Stimulated activated CD8-positive, alpha-beta memory T cell treated with anti-CD3 and anti-CD28 coated beads, Interleukin-4, amount 100 ng/mL, for 4 hours (primary cell): ENCODE measurements at places on chromosomes 3 and 15.

DNA sequence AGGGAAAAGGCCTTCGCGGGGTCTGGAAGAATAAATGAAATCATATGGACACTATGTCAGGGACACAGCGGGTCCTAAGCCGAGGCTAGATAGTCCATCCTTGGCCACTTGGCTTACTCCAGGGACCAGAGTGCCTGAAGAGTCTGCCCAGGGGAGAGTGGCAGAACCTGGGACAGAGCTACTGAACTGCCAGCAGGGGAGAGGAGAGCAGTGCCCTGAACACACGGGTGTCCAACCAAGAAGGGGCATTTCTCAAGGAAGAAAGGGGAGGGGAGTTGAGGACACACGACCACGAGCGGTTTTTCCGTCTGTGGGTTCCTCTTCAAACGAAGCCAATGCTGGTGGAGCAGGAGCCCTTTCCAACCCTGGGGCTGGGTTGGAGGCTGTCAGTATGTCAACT lies 1.0 kb downstream of the ACAN start:
- DNase-seq, result no peak

DNA sequence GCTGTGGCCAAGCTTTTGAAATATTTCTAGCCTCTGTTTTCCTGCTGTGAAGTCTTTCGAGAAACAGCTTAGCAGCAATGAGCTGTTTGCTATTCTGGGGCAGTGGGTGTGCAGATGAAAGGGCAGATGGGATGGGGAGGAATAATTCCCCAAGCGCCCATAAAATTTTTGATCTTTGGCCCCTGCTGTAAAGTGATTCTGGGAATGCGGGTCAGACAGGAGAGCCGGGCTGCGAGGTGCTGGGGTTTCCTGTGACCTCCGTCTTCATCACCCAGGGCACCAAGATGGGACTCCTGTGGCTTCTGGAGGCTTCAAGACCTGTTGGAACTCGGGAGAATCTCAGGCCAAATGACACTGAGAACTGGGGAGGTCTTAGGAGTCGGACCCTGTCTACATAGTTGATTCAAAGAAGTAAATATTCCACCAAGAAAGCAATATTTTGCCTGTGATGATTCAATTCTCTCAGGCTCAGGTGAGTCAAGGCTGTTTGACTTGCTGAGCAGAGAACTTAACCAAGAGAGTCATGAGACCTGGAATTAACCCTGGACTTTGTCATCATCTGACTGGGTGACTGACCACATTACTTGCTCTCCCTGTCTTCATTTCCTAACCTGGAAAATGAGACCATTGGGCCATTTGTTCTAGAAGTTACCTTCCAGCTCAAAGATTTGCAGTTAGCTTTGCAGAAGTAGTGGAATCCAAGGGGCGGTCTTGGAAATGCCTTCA lies 86.4 kb downstream of the POLR2M start:
- no peak for DNase-seq

GRCh38 chr3:128174675-128175590 lies 21.7 kb downstream of the EEFSEC start:
- no peak for DNase-seq

DNA sequence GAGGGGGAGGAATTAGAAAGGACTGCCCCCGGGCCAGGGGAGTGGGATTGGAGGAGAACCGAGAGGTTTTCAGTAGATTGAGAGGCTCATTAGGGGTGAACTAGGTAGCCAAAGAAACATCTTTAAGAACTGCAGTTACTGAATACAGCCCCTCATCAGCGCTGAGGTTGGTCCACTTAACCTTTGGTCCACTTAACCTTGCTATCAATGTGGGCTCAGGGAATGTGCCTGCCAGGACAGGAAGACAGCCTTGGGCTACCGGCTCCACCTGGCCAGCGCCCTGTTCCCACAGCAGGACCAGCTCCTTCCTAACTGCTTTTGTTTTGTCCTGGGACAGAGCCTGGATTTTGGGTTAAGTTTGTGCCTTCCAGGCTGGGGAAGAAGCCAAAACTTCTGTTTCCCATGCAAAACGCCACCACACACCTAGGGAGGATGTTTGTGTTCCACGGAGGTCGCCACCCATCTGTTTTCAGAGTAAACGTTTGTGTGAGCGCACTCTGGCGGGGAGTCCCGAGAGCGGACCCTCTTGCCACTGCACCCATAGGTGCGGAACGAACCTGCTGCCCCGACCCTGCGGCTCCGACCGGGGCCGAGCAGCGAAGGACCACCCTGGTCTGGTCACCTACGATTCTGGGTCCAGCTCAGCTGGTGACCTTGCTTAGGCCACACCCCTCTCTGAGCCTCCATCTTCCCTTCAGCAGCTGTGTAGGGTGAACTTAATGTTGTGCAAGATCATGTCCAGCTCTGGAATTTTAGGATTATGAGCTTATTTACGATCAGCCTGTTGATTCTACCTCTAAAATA lies 107.4 kb downstream of the VGLL4 start:
- no peak for DNase-seq

GRCh38 chr3:143328451-143328850 lies 208.9 kb downstream of the CHST2 start:
- no peak for DNase-seq

- DNase-seq, result no peak
Measured at GRCh38 chr3:143241481-143241951, 121.9 kb downstream of the CHST2 start.

- DNase-seq, result peak; percentile 60
Measured at GRCh38 chr3:186614597-186615483, 2.0 kb downstream of the AHSG start.

DNA sequence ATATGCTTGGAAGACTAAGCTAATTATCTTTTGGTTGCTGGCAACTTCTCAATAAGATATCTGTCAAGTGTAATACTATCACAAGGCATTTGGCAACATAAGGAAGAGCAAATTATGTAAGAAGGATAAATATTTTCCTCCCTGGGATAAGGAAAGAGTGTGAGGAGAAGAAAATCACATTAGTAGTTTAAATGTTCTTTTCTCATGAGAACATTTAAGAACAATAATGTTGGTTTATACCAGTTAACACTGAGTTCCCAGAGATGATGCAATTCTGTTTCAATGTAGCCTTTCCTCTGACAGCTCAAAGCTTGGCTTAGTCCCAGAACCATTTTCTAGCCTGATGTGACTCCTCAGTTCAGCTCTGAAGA lies 66.1 kb upstream of the NPHP3 start:
- no peak for DNase-seq

DNA sequence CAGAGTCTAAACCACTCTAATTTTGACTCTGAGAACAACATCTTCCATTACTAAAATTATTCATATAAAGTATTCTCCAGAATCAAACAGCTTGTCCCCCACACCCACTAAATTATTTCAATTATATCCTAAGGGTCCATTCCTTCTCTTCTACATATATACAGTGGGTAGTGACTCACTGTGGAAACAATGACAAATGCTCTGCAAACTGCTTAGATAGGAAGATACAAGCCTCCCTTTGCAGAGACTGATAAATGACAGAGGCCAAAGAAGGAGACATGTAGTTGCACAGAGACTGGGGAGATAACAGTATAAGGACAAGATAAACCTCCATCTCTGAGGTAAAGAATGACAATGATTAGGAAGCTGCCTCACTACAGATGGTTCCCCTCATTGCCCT lies 1087.4 kb downstream of the AGBL1 start:
- DNase-seq, result no peak

- DNase-seq, result no peak
Measured at GRCh38 chr3:33377489-33377888, 62.7 kb downstream of the UBP1 start.
